ENCODE measurements at places on chromosomes 7 and 10.

- DNase-seq, result no peak
Observed at GRCh38 chr7:126370038-126370668, 882.6 kb downstream of the GRM8 start.

GRCh38 chr10:23171232-23171876, 20.8 kb upstream of the PTF1A start:
- DNase-seq, result no peak

DNA sequence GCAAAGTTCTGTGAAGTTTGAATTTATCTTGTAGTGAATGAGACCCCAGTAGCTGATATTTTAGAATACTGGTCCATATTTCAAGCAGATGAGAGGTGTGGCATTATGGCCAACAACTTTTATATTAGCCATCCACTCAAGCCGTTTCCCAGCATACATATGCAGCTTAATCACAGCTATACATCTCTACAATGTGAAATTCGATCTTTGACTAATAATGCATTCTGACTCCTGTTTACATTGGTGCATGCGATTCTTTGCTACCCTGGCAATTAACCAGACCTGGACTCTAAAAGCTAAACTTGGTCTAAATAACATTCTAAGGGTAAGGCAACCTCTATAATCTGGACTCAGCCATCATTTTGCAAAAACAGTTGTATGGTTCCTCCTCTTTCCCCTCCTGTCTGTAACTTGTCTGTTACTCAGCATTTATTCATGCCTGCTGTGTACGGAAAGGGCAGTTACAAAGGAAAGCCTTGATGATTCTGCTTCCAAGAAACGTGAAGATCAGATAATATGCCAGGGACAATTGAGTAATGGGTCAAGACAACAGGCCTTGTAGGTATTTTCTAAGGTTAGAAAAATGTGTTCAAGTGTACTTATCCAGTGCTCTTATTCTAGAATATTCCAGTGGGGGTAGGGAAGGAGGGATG, 50.6 kb downstream of the PNLIPRP2 start:
- no peak for DNase-seq

DNA sequence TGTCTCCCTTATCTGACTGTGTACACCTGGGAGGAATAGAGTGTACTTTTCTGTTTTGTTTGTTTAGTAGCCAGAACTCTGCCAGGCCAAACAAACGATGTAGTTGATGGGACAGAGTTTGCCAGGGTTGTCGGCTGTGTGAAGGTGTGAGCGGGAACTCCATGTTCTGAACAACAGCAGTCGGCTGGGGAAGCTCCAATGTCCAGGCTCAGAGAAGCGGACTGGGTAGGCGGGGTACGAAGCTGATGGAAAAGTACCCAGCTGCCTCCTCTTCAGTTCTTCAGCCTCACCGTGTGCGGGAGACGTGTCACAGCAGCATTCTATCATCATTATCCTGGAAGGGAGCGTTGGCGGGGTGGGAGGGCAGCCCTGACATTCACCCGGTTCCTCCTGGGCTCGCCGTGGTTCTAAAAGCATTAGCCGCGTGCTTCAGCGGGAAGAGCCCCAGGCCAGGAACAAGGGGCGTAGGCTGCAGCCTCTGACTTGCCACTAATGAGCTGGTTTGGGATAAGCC, 52.9 kb downstream of the PFKFB3 start:
- no peak for DNase-seq

DNA sequence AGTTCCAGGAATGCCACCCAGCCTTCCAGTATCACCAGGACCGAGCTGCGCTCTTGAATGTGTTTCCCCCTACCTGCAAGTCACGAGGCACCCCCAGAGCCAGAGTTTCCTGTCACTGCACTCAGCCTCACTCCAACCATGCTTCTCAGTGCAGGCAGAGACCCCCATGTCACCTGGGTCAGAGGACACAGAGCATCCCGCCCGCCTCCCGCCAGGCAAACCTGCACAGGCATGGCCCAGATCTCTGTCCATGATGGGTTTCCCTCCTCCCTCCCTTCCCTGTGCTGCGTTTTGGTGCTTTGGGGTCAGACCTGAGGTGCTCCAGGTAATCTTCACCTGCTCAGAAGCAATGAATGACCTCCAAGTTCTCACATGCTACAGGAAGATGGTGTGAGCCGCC, 3.1 kb upstream of the RET start:
- no peak for DNase-seq

DNA sequence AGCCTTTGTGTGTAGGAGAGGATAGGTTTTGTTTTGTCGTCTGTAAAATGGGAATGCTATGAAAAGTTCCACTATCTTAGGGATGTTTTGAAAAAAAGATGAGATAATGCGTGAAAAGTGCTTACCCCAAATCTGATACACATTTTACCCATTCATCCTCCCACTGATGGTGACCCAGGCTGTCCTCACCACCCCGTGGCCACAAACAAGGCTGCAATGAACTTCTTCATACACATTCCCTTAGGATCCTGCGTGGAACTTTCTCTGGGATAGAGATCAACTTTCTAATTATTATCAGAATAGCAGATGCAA, 399 bp upstream of the OGDHL start:
- DNase-seq, result no peak

- no peak for DNase-seq
Observed at GRCh38 chr10:71771821-71772617, 1.3 kb downstream of the VSIR start.

- no peak for DNase-seq
Observed at GRCh38 chr10:111098679-111099437, 22.0 kb downstream of the ADRA2A start.

- no peak for DNase-seq
Observed at GRCh38 chr7:108057951-108058481, 55.1 kb upstream of the LAMB1 start.

- DNase-seq, result no peak
Observed at GRCh38 chr7:155995183-155995612, 182.9 kb upstream of the SHH start.

GRCh38 chr10:117364110-117364960, 10.9 kb downstream of the PDZD8 start:
- no peak for DNase-seq

DNA sequence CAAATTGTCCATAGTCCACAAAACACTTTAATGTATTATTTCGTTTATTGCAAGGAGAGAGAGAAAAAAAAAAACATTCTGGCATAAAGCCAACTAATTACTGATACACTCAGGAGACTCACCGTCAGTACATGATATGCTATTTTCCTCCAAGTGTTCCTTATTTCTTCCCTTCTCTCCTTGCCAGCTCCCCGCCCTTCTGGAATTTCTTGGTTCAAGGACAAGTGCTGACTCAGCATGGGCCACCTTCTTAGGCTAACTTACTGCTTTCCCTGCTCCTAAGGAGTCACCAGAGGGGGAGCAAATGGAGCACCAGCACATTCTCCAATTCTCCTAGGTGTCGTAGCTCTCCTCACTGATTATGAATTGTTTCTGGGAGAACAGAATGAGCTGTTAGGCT, 133.8 kb upstream of the HDAC9 start:
- no peak for DNase-seq

DNA sequence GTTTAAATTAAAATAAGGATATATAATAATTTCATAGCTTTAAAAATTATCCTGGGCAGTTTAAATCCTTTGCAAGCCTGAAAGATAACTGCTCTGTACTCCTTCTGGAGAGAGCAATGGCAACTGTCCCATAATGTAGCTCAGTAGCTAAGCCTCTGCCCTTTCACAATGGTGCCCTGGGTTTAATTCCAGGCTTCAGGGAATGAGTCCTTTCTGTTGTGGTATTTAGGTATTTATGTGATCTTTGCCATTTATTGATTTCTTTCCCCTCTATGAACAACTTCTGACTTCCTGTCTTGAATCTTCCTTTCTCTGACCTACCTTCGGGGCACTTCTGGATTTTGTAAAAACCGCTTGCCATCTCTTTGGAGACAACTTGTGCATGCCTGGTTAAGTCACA, 773.2 kb downstream of the IPMK start:
- DNase-seq, result no peak

DNA sequence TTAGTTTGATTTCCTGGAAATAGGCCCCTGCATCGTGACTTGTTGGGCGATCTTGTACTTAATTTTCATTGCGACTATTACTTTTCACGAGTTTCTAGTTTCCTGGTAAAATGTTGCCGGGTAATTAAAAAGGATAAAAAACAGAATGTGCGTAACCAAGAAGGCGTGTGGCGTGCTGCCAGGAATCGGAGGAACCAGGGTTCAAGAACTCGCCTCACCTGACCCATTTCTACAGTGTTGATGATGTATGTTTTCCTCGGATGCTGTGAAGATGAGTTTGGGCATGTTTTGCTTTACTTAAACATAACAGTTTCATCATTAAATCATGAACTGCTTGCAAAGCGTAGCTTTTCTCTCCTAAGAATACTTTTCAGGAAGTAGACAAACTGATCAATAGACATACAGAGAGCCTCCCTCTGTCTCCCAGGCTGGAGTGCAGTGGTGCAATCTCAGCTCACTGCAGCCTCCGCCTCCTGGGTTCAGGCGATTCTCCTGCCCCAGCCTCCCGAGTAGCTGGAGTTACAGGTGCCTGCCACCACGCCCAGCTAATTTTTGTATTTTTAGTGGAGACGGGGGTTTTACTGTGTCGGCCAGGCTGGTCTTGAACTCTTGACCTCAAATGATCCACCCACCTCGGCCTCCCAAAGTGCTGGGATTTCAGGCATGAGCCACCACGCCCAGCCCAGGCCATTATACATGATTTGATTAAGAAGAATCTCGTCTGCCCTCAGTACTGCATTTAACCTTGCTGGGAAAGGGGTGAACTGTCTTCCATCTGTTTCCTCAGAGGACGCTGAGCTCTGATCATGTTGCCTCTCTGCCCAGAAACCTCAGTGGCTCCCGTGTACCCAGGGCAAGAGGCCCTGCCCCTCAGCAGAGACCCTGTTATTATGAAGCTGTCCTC, 9.1 kb downstream of the FOXK1 start:
- DNase-seq, result no peak

- DNase-seq, result no peak
Observed at GRCh38 chr7:30001998-30002397, 12.4 kb upstream of the SCRN1 start.

DNA sequence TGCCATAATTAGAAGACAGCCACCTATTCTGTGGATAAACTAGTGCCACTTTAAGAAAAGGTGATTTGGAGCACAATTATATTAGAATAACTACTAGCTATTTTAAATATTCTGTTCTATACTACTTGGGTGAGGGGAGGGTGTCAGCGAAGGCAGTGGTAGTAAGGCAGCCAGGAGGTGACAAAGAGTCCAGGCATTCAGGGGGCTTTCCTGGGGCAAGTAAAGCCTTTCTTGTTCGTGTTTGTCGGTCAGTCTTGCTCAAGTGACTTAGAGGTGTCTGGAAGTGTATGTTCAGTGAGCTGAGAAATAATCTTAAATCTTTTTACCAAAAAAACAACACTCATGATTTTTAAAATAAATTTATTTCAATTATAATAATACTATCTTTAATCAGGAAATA, 34.4 kb downstream of the ADD3 start:
- no peak for DNase-seq

DNA sequence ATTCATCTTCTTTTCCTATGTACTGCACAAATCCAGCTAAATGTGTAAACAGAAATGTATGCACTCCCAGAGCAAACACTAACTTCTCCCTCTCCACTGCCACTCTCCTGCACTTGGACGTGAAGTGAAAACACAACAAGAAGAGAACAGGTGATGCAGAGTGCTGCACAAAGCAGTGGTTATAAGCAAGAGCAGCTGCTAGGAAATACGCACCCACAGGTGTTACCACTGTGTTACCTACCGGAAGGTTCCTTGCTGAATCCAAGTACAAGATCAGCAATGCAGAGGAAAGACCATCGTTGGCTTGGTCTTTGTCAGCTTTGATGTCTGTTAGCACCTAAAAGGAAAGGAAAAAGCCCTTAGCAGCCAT, 54.6 kb upstream of the NCAPG2 start:
- DNase-seq, result no peak

DNA sequence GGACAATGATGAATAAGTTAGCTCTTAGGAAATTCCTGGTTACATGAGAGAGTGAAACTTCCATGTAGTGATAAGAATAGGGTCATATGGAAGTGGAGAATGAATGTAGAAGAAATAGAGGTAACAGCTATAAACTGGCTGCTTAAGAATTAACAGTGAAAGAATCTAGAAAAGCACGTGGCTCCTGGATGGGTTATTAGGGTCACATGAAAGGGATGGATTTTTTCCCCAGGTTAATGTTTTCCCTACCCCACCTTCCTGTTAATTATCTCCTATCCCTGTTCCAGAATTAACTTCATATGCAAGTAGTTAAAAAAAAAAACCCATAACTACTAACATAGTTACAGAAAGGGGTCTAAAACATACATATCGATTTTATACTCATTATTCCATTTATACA, 58.0 kb downstream of the ANKIB1 start:
- DNase-seq, result no peak

- no peak for DNase-seq
Observed at GRCh38 chr7:84154991-84155781, 39.4 kb downstream of the SEMA3A start.

GRCh38 chr7:134778941-134779740, at the start of gene CALD1:
Gene CALD1, plus strand, starts transcription at chr7:134779634. Its CDS starts 88,100 bp downstream, at chr7:134867734.
- peak; percentile 40 for DNase-seq

DNA sequence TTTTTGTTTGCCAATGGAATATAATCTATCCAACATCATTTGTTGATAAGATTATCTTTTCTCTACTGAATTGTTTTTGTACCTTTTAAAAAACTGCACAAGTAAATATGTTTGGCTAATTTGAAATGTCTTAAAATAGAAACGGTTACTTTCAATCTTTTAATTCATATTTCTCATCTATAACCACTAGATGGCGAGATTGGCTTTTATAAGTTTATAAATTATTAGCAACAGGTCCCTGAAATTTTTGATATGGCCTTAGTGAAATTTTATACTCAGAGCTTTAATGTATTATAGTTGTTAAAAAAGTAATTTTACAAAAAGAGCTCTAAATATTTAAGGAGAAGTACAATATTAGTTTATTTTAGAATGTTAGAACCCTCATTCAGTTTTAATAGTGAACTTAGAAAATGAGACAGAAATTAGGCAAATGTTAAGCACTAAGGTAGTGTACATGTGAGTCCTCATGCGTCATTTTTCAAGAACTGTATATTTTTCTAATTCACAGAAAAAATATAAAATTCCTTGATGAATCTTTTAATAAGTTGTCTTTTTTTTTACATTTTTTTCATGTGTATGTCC, 592.5 kb downstream of the ARL4A start:
- DNase-seq, result no peak

GRCh38 chr10:109027534-109028185, 895.7 kb downstream of the XPNPEP1 start:
- no peak for DNase-seq

GRCh38 chr10:23754179-23754578, 315.3 kb downstream of the OTUD1 start:
- no peak for DNase-seq

GRCh38 chr7:157684909-157685429, 348.2 kb downstream of the DNAJB6 start:
- no peak for DNase-seq
